Endodermal cell (in vitro differentiated cells): ENCODE measurements at places on chromosomes 16 and 17. TPM values are rescaled to one million over a fixed set of nuclear protein-coding genes. Genes with fewer than 3 reads are reported as not detected.

Gene ZG16B
- total RNA-seq: not detected in 3 replicates

Gene RHBDL1
- total RNA-seq: 5.1 and 5.2 TPM in 2 replicates

Gene RNF167
- 123 to 141 TPM (median 123 TPM) in 3 replicates for total RNA-seq

Gene CCR7
- total RNA-seq: not detected in 3 replicates

Gene ZNF469
- 4.7 to 5.2 TPM (median 5.1 TPM) in 3 replicates for total RNA-seq

GRCh38 chr16:34802848-34803599, 1343.6 kb downstream of the TP53TG3F start:
- H3K4me3 ChIP-seq: no peak overlapping the region
- no peaks in the 10 kb centered on the region for H3K27me3 ChIP-seq
- no peaks in the 10 kb centered on the region for H3K4me1 ChIP-seq
- H3K27ac ChIP-seq: no peak overlapping the region
- H3K36me3 ChIP-seq: no peaks in the 10 kb centered on the region
- DNase-seq: no peak

DNA sequence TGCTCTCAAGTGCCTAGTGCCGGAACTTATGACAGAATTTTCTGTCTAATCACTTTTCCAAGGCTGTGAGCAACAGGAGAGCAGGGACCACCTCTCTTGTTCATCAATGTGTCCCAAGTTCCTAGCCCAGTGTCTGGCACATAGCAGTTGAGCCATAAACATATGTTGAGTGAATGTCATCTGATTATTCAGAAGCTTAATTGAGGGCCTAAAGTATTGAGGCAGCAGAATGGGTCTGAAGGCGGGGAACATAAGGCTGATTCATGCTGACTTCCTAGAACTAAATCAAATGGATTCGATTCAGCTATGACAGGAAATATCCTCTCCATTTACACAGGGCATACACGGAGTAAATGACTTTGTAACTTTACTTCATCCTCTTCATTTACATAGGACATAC, 438.0 kb upstream of the ZFHX3 start:
- DNase-seq: no peak
- H3K27me3 ChIP-seq: peaks cover 3% of the 10 kb centered on the region
- H3K4me3 ChIP-seq: no peak overlapping the region
- H3K36me3 ChIP-seq: no peaks in the 10 kb centered on the region
- no peaks in the 10 kb centered on the region for H3K4me1 ChIP-seq

DNA sequence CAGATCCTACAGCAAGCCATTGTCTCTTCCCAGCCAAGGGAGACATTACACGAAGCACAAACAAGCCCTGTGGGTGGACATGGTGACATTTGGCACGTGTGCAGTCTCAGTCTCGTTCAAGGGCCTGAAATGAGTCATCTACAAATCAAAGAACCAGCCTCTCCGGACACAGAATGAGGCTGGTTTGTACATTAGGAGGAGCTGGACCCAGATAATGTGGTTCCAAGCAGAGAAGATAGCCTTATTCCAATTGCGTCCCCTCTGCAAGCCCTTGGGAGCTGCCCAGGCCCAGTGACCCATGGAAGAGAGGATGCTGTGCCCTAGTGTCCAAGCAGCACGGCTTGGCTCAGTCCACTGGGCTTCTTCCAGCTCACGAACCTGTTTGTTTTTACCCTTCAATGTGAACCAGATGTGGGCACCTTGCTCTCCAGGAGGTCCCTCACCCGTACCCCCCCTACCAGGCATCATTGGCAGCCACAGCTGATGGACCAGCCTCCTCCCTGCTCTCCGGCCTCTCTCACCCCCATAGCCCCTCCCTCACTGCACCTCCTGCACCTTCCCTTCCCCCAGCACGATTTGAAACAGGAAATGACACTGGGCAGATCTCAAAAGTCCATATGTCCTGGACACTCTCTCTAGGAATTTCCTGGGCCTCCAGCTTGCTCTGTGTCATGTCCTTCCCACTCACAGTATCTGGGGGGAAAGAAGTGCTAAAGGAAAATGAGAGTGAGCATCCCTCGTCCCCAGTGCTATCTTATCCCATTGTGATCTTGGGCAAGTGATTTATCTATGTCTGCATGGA, 26.2 kb downstream of the KPNA2 start:
- DNase-seq: no peak
- H3K4me1 ChIP-seq: no peaks in the 10 kb centered on the region
- no peaks in the 10 kb centered on the region for H3K36me3 ChIP-seq
